Stimulated activated CD8-positive, alpha-beta memory T cell treated with anti-CD3 and anti-CD28 coated beads, Interleukin-4, amount 100 ng/mL, for 1 hour (primary cell): ENCODE measurements at places on chromosomes 3 and 15.

DNA sequence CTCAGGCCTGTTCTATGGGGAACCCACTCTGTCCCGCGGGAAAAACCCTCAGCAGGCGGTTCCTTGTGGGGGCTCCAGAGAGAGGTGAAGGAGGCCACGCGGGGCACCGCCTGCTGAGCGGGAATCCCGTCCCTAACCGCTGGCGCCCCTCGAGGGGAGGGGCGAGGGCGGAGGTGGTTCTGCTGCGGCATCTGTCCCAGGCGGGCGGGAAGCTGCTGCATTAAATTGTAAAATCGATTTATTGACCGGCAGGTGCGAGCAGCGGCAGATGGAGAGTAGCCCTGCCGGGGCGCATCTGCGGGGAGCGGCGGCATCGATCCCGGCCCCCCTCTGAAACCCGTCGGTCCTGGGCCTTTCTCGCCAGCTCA lies 3.7 kb upstream of the DLL4 start:
- DNase-seq: no peak

DNA sequence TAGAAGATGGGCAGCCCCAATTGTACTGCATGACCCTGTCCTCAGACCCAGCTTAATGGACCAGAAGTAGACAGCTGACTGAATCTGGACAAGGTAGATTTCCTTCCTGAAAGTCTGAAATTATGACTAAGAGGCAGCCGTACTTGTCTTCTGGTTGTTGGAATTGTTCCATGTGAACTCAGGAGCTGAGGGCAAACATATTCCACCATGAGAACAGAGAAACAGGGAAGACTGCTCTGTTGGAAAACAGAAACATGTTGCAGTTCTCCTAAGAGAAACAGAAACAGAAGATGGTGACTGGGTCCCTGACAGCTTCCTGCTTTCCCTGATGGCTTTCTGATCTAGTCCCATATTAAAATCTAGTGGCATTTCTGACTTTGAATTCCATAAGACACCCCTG lies 24.1 kb downstream of the POPDC2 start:
- no peak for DNase-seq

GRCh38 chr15:41900526-41901380 lies 6.9 kb upstream of the SPTBN5 start:
- no peak for DNase-seq

GRCh38 chr3:186932281-186933181 lies 2.2 kb downstream of the ST6GAL1 start:
- DNase-seq: no peak

DNA sequence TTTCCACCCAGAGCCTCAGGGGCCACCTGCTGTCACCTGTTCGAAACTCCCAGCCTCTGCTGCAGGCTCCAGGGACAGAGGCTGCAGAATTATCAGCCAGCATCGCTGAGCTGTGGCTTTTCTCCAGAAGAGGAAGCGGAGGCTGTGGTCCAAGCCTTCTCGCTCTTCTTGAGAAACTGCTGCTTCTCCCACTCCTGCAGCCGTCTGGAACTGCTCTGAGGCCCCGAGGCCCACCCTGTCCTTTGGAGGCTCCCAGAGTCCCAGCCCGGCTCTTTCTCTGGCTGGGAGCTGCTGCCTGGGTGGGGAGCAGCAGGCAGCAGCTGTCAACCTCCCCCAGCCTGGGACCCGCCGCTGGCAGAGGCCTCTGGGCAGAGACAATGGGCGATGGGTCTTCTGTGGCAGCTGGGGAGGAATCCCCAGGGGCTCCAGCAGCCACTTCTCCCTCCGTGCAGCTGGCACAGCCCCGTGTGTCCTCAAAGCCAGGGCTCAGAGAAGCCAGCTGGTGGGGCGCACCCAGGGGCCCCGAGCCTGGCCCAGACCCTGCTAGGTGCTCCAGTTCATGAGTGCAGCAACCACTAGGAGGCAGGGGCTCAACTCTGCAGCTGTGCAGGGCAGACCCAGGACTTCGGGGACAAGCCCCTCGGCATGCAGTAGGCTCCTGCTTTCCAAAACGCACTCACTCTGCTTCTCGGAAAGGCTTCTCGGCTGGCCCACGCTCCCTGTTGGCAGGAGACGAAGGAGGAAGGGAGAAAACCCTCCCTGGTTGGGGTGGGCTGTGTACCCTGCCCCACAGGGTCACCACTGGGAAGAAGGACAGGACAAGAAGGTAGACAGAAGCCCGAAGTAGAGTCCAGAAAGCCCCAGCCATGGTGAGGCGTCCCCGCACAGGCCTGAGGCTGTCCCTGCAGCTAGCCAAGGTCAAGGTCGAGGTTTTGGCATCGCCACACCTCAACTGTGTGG lies 49.9 kb upstream of the FURIN start:
- DNase-seq: no peak

GRCh38 chr3:31479431-31479830 lies 53.3 kb upstream of the STT3B start:
- DNase-seq: no peak

DNA sequence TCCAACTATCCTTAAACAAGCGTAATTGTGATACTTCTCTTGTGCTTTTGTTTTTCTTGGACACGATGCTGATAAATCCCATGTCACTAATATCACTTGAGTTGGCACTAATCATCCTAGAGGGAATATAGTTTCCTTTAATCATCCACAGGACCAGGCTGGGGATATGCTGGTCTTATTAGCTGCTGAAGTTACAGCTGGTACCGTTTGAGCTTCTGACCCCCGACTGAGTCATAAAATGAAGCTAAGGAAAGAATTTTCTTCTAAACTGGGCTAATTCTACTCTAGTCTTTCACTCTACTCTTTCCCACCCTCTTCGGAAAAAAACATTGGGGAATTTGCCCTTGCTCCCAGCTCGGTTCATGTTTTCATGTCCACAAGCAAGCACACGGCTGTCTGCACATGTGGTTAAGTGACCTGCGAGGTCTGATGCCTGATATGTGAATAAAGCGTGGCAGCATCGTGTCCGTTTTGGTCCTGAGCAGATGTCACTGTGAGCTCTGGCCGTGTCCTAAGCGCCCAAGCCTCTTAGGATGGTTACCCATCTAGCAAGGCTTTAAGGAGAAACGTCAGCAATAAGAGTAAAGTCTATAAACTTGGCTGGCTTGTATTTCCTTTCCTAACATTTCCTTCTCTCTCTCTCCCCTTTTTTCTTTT lies 223.7 kb downstream of the ITPR1 start:
- no peak for DNase-seq

DNA sequence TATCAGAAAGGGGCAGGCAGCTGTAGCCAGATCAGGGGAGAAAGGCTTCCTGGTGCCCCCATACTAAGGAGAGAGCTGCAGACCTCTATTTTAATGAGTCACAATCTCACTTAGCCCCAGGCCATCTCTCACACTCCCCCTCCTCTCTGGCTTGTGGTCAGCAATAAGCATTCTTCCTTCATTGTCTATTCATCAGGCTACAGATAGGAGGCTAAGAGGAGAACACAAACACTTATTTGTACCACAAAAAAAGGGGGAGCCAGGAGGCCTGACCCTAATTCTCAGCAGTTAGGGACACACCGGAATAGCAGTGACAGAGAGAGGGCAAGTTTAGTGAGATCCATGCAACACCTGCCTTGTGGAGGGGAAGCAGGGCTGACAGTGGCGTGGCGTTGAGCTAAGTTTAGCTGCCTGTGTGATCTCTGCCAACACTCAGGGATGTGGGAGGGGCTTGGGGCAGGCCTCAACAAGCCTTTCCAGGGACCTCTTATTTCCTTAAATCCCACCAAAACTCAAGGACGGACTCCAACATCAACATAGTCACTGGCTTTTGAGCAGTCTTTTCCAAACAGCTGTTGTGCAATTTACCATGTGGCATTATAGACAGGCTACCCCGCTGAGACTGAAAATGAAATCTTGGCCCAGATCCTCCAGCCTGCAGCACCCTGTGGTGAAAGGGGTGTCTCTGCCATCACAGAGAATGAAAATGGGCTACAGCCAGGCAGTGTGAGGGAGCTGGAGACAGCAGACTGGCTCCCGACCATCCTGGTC lies 191.9 kb upstream of the TSC22D2 start:
- DNase-seq: no peak

GRCh38 chr3:88019024-88019423 lies 39.8 kb downstream of the CGGBP1 start:
- no peak for DNase-seq

GRCh38 chr15:62337934-62338333 lies 172.8 kb upstream of the C2CD4B start:
- DNase-seq: no peak
